LHCN-M2 (cell line): ENCODE measurements at places on chromosomes 1 and 21. TPM values are rescaled to one million over a fixed set of nuclear protein-coding genes. Genes with fewer than 3 reads are reported as not detected.
A peak's percentile ranks its signal among the peaks of the same experiment; 100 is the strongest.

- no peak for DNase-seq
These were observed at the start of gene ASAP3 for GRCh38 chr1:23483321-23484252. Gene ASAP3, minus strand, starts transcription at chr1:23484179. Its CDS starts 46 bp downstream, at chr1:23484133.

DNA sequence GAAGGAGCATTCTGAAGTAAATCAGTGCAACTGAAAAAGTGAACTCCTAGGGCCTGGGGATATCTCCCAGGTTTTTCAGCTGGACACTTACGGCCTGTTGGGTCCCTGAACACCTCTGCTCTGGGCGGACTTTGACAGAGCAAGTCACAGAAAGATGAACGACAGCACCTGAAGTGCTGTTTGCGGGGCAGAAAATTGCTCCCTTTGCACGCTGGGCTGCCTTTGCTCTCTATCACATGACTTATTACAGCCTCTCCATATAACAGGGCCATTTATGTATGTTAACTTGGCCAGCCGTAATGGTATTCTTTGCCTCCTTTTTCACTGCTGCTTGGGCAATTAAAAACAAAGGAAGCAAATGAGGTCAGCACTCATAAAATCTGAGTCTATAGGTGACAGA lies 332.9 kb downstream of the BARHL2 start:
- DNase-seq: no peak

Gene TRIM46
- 3.1 and 3.3 TPM in 2 replicates for total RNA-seq

DNA sequence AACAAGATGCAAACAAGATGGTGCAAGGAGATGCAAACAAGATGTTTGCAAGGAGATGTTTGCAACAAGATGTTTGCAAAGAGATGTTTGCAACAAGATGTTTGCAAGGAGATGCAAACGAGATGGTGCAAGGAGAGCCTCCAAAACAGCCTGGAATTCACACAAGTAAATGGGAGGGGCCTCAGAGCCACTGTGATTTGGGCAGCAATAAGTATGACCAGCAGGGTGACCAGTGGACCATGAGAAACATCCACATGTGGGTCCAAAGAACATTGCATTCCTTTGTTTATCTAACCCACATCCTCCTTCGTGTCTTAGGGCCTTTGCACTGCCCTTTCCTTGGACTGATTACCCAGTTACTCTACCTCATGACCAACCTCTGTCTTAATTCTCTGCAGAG lies 162.9 kb downstream of the PLPP3 start:
- DNase-seq: peak; percentile 5

Gene PLEKHA6
- total RNA-seq: 36.2 and 50.9 TPM in 2 replicates

DNA sequence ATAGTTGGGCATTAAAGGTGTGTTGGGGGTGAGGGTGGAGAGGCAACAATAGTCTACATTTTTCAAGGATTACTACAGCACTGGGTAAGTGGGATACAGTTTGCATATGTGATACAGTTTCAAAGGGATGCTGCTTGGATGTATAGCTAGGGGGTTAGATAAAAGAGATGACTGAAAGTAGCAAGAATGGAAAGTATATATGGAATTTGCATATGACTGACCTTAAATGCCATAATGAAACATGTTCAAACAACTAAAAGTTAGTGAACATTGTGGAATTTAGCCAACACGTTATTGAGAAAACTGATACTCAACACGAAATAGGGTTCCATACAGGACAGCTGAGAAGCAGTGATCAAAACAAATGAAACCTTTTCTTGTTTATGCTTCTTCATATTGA lies 124.8 kb upstream of the CHRM3 start:
- DNase-seq: no peak

DNA sequence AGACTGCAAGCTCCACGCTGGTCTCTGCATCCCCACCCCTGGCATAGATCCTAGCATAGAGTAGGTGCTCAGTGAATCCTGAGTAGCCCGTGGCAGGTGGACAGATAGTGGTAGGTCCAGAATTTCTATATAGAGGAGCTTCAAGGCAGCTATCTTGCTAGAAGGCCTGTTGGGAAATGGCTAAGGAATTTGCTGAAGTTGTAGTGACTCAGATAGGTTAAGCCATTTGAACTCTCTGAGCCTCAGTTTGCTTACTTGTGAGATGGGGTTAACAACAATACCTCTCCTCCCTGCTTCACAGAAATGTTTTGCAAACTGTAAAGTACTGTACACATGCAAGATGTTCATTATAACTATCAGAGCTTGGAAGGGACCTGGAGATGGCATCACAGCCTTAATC lies 23.4 kb upstream of the EPHB2 start:
- no peak for DNase-seq

DNA sequence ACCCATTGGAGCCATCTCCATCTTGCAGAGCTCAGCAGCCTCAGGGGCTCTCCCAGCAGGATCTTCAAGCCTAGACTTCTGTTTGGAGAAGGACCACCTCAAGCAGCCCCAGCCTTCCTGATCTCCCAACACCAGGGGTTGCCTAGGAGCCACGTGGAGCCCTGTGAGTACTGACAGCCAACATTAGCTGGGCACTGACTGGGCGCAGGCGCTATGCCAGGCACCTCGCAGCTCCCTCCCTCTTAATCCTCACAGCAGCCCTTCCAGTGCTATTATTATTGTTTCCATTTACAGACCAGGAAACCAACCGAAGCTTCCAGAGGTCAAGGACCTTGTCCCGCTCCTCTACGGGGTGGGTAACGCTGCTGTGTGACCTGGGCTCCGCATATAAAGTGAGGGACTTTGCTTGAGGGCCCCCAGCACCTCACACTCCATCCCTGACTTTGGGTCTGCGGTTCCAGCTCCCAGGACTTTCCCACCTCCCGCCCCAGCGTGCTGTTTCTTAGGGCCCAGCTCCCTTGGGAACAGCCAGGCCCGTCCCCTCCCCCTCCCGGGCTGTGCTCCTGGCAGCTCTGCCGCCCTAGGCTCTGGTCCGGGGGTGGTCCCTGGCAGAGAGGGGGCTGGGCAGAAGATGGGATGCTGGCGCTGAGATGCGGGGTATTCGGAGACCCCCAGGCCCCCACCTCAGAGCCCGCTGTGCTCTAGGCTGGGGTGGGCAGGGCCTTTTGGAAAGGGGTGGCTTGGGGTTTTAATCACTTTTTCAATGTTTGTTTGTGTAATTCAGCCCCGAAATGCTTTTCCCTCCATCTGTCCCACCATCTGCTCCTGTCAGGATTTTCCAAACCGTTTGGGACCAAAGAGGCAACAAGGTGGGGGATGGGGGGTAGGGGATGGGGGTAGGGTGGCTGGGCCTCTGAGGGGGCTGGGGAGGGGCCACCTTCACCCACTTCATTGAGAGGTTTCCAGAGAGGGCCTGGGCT lies 4.1 kb upstream of the HPCA start:
- no peak for DNase-seq

DNA sequence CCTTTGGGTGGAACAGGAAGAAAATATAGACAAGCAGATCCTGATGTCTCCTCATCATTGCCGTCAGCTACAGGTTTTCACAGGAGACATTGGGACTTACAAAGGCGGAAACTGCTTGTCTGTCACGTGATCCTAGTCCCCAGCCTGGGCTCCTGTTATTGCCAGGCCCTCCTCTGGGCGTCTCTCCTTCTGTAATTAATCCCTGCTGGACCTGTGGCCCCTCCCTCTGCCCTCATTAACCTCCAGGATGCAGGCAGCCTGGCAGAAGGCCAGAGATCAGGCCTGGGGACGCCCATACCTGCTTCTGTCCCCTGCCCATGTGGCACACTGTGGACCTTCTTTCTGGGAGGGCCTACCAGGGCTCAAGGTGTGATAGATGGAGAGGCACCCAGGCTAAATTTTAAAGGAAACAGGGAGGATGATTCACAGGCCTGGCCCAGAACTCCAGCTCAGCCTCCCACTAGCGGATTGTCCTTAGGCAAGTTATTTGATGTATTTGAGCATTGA lies 2.4 kb downstream of the S100A5 start:
- no peak for DNase-seq

DNA sequence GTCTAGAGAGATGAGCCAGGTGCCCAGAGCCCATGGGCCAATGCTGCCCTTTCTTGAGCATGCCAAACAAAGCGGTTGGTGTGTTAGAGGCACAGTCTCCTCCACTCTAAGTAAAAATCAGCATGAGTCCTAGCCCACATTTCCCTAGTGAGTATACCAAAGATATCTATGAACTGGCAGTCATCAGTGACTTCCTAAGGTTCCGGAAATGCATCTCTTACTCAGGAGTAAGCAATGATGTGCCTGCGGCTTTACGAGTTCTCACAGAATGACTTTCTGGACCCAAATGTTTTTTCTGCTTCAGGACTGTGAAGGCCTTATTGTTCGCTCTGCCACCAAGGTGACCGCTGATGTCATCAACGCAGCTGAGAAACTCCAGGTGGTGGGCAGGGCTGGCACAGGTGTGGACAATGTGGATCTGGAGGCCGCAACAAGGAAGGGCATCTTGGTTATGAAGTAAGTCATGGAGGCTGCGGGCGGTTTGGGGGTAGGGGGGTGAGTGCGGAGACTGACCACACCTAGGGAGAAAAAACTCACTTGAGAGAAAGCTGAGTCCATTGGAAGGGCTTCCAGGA lies 9.2 kb downstream of the PHGDH start:
- no peak for DNase-seq

Gene IFNAR2
- total RNA-seq: 3.7 and 5.8 TPM in 2 replicates

GRCh38 chr1:17156108-17156507 lies 36.9 kb upstream of the PADI2 start:
- no peak for DNase-seq

- no peak for DNase-seq
These were observed 773 bp downstream of the CHD1L start for GRCh38 chr1:147243228-147243685.

DNA sequence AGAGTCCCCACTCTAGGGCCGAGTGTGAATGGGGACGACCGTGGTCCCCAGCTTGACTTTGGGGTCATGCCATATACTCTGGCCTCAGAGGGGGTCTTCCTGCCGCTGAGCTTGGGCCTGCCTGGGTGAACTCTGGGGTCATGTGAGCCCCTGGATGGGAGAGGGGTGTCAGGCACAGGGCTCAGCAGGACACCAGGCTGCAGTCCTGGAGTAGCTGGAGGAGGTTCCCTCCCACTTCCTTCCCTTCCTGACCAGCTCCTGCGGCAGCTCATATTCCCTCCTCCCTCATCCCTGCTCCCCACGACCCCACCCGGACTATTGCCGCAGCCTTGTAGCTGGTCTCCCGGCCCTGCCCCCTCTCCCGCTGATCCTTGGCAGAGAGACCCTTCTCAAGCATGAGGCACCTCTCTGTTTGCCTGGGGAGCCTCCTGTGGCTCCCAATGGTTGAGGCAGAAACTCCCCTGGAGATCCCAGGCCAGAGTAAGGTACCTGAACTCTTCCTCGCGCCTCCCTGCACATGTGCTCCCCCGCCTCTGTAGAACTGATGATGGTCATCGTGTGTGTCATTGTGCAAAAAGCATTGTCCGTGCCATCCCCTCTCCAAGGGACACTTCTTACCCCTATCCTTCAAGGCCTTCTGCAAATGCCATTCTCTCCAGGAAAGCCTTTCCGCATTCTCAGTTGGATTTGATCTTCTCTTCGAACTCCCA lies 1.8 kb downstream of the TNFRSF1B start:
- no peak for DNase-seq

GRCh38 chr1:112386731-112387346 lies 9.2 kb upstream of the CTTNBP2NL start:
- no peak for DNase-seq

- DNase-seq: no peak
These were observed 356.2 kb downstream of the AJAP1 start for GRCh38 chr1:5010656-5011055.

DNA sequence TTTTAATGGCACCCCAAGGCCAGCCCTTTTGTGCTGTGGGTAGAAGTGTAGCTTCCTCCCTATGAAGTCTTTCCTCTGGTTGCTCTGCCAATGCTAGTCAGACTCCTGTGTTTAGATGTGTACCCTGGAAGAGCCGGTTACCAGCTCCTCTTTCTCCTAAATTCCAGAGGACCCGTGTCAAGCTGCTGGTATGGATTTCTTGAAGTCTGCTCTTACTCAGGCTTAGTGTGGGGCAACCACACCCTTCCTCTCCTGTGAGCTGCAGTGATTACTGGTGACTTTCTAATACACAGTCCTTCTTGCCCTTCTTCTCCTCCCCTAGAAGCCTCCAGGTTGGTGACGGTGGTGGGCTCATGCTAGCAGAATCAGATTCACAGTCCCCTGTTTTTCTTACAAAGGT lies 74.1 kb upstream of the AKT3 start:
- DNase-seq: peak; percentile 64

DNA sequence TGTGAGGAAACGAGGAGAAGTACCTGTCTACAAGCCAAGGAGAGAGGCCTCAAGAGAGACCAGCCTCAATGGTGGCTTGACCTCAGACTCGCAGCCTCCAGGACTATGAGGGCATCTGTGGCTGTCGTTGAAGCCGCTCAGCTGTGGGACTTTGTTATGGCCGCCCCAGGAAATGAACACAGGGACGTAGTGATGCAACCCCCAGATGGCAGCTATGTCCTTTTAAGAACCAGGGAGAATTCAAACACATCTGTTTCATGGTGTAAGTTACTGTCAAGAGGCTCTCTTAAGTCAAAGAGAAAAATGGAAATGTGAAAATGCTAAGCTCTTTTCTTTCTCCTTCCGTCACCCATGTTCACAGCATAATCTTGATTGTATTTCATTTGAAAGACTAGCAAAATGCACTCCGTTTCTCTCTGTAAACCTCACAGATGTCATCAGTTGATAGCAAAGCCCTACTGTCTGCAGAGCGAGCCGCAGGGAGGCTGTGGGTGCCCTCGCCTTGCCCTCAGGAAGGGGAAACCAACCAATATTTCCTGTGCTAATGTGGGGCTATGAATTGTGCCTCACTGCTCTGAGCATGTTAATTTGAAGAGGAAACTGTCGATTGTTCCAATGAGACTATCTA lies 21.3 kb downstream of the UBASH3A start:
- no peak for DNase-seq

DNA sequence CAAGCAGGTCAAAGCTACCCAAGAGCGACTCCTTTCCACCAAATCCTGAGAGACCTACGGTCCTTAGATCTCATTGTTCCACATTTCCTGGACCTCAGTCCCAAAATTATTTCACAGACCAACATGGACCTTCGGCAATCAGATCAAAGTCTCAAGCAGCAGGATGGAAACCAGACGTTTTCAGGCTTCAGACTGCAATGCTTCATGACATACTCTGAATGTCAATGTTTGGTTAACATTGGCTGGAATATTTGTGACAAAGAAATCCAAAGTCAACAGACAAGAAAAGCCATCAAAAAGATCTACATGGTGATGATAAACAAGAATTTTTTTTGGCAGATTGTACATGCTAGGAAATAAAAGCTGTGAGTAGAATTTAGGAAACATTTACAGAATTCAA lies 1057.3 kb downstream of the ADGRL2 start:
- DNase-seq: no peak

Gene ELAPOR1
- 0.17 and 0.38 TPM in 2 replicates for total RNA-seq

GRCh38 chr1:20726118-20726911 lies 6.2 kb downstream of the SH2D5 start:
- DNase-seq: no peak

Gene S100A14
- total RNA-seq: not detected in 2 replicates
